ENCODE measurements at places on chromosomes 6 and 20.

GRCh38 chr6:139743664-139744437 lies 369.4 kb upstream of the CITED2 start:
- DNase-seq = peak; percentile 95

GRCh38 chr6:113595911-113596376 lies 261.2 kb upstream of the MARCKS start:
- no peak for DNase-seq

- DNase-seq = peak; percentile 56
Observed at GRCh38 chr6:7086488-7086887, 21.3 kb upstream of the RREB1 start.

GRCh38 chr6:152091851-152092341 lies 284.4 kb downstream of the ESR1 start:
- DNase-seq = peak; percentile 86

DNA sequence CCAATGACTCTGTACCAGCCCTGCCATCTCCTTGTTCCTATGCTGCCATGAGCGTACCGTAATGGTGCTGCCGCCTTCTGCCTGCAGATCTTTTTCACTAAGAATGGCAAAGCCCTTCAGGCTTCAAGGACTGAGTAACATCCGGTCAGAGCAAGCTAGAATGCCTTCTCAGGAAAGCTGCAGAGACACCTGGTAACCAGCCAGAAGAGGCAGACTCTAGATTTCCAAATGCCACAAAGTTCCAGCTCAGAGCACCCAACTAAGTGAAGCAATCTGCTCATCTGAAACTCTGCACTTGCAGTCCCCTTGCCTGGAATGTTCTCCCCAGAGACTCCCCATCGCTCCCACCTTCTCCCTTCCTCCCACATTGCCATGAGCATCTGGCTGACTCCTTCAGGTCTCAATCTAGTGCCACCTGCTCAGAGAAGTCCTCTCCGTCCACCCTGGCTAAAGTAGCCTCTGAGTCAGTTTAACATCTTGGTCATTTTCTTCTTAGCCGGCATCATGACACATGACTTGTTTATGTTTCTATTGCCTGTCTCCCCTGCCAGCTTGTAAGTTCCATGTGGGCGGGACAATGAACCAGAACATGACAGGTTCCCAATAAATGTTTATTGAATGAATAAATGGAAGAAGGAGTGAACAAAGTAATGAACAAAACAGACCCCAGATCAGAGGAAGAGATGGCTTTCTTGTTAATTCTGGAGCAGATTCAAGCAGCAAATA lies 6.9 kb upstream of the OCSTAMP start:
- DNase-seq = peak; percentile 76

DNA sequence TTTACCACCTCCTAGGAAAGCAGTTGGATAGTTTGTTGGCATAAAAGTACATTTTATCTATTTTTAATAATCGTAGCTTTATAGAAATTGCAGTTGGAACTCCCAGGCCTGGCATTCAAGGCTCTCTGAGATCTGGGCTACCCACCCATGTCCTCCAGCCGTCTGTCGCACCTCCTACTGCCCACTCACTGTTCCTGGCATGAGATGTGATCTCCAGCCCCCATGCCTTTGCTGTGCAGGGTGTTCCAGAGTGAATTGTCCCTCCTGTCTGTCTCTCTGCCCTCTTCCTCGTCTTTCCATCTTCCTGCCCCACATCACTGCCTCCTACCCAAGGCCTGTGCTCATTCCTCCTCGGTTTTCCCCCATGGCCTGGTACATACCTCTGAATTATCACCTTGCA lies 50.7 kb downstream of the PTPN1 start:
- peak; percentile 37 for DNase-seq

GRCh38 chr6:6494677-6495076 lies 93.8 kb upstream of the LY86 start:
- DNase-seq = peak; percentile 1

GRCh38 chr6:52512199-52512598 lies 64.7 kb downstream of the TRAM2 start:
- peak; percentile 92 for DNase-seq

- DNase-seq = no peak
Observed at GRCh38 chr6:79626811-79627210, 4.3 kb upstream of the SH3BGRL2 start.
